CD14-positive monocyte (primary cell): ENCODE measurements at places on chromosomes 3 and 15.
A peak's percentile ranks its signal among the peaks of the same experiment; 100 is the strongest.

GRCh38 chr15:64089543-64090280 is 3.9 kb downstream of the CIAO2A start:
- peak; percentile 84 for DNase-seq

DNA sequence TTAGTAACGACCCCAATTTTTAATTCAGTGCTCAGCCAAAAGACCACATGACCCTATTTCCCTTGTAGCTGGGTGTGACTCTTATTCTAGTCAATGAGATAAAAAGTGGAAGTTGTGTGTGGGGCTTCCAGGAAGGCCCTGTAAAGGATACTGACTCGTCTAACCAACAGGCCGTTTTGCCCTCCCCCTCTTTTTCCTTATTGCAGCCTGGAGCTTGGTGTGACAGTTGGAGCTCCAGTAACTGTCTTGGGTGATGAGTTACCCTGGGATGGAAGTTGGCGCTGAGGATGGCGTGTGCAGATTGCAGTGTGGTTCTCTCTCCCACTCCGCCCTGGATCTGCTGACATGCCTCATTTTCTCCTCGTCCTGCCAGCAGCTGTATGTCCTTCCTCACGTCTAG is 209.3 kb upstream of the PROK2 start:
- DNase-seq, result peak; percentile 73

- no peak for DNase-seq
Measured at GRCh38 chr3:31035681-31036080, 141.2 kb upstream of the GADL1 start.

DNA sequence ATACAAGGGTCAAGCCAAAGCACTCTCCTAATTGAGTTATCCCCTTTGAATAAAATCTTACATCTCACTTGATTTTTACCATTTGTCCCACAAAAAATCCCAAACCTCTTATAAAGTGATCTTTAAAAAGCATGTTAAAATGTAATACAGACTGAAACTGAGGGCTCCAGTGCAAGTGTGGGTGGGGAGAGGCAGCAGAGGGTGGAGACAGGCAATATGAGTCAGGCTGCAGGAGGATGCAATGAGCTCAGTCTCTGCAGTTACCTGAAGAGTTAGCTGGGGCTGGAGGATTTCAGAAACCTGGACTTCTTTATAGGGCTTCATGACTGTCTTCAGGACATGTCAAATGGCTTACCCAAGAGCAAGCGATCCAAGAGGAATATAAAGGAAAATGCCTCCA is 14.2 kb upstream of the COLQ start:
- DNase-seq, result no peak

DNA sequence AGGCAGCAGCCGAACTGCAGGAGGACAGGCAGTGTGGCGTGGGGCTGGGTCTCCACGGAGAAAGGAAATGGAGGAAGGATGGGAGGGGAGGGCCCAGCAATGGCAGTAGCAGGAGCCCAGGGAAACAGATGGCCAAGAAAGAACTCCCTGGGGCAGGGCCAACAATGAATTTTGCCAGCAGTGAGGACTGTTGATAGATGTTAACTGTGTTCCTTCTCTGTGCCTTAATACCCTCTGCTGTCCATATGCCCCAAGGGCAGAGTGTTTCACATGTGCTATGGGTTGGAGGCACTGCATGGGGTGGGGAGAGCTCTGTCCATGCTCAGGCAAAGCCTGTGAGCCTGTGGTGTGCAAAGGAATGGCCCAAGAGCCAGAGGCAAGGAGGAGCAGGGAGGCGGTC is 70.8 kb upstream of the POMGNT2 start:
- DNase-seq, result no peak

DNA sequence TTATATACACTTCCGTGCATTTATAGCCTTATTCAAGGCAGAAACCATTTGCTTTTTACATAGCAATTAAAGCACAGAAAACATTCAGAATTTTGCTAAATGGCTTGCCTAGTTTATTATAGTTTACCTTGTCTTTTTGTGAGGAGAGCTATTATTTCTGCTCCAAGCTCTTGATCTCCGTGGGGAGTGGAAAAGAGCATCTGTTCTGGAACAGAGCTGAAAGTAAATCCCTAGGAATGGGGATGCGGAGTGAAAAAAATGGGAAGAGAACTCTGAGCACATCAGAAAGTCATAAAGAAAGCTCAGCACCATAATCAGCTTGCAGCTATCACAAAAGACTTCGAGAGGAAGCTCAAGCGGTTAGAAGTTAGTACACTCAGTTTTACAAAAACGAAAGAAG is 1006.7 kb downstream of the ROBO2 start:
- DNase-seq, result no peak

- no peak for DNase-seq
Measured at GRCh38 chr3:88824666-88825564, 282.5 kb upstream of the EPHA3 start.

DNA sequence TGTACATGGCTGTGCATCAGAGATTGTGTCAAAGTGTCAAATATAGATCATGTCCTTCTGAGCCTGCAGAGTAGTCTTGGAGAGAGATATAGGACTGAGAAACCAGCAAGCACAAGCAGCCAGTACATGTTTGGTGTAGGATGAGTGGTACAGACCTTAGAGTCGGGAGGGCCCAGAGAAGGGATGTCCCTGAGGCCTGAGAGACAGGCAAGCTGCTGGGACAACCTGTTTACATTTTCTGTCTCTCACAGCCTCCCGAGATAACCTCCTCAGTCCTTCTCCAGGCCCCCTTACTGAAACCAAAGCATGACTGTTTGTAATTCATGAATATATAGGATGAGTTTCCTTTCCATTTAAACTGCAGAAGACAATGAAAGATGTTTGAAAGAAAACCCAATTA is 182.4 kb upstream of the STT3B start:
- no peak for DNase-seq
